ENCODE measurements at places on chromosomes 7 and 10. TPM values are rescaled to one million over a fixed set of nuclear protein-coding genes. Genes with fewer than 3 reads are reported as not detected.
A peak's percentile ranks its signal among the peaks of the same experiment; 100 is the strongest.

GRCh38 chr7:5532536-5533335 is 109.1 kb upstream of the TNRC18 start:
- no peaks in the 10 kb centered on the region for H3K27me3 ChIP-seq
- no peak overlapping the region for H3K27ac ChIP-seq
- no peak for DNase-seq

GRCh38 chr10:88347597-88348304 is 235.4 kb downstream of the RNLS start:
- no peak for DNase-seq
- no peak overlapping the region for H3K4me3 ChIP-seq
- no peaks in the 10 kb centered on the region for H3K36me3 ChIP-seq
- H3K4me1 ChIP-seq, result no peaks in the 10 kb centered on the region
- no peak overlapping the region for H3K27ac ChIP-seq
- no peaks in the 10 kb centered on the region for H3K27me3 ChIP-seq

GRCh38 chr10:51300617-51301304 is 226.5 kb downstream of the PRKG1 start:
- H3K27me3 ChIP-seq, result no peaks in the 10 kb centered on the region
- no peaks in the 10 kb centered on the region for H3K36me3 ChIP-seq
- no peak for DNase-seq
- no peak overlapping the region for H3K4me3 ChIP-seq

DNA sequence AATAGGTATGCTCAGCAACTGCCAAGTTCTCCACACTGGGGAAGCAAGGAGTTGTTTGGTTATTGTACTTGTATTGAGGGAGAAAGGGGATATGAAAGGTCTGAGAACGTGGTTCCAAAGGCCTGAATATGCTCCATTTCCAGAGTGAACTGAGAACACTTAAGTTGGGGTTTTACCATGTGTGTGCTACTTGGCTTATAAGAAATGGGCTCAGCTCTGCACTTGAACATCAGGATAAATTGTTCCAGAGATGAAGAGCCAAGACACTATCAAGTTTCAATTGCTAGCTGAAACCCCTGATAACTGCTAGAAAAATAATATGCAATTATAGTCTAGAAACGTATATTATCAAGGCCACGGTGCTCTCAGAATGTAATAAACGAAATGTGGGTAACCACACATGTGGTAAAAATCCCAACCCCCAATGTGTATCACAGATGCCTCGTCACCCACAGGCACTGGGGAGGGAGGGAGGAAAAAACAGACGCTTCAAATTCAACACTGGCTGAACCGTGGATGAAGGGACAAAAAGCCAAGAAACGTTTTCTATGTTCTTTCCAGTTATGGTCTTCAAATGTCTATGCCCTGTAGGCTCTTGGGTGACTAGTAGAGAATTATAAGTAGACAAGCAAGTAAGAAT is 16.3 kb downstream of the ELMO1 start:
- H3K27ac ChIP-seq, result no peak overlapping the region
- no peak overlapping the region for H3K4me3 ChIP-seq
- no peaks in the 10 kb centered on the region for H3K4me1 ChIP-seq
- no peaks in the 10 kb centered on the region for H3K36me3 ChIP-seq
- no peaks in the 10 kb centered on the region for H3K27me3 ChIP-seq

Gene MRC1
- total RNA-seq, result not detected

- H3K4me1 ChIP-seq, result no peaks in the 10 kb centered on the region
- H3K36me3 ChIP-seq, result no peaks in the 10 kb centered on the region
- H3K27ac ChIP-seq, result no peak overlapping the region
- no peak overlapping the region for H3K4me3 ChIP-seq
Observed at GRCh38 chr10:30598105-30598776, 31.3 kb downstream of the LYZL2 start.

GRCh38 chr7:34486371-34486770 is 171.6 kb upstream of the NPSR1 start:
- no peak overlapping the region for H3K27ac ChIP-seq
- no peaks in the 10 kb centered on the region for H3K4me1 ChIP-seq
- peaks cover 6% of the 10 kb centered on the region for H3K27me3 ChIP-seq
- H3K36me3 ChIP-seq, result no peaks in the 10 kb centered on the region

Gene CPVL
- total RNA-seq, result 14.7 TPM

DNA sequence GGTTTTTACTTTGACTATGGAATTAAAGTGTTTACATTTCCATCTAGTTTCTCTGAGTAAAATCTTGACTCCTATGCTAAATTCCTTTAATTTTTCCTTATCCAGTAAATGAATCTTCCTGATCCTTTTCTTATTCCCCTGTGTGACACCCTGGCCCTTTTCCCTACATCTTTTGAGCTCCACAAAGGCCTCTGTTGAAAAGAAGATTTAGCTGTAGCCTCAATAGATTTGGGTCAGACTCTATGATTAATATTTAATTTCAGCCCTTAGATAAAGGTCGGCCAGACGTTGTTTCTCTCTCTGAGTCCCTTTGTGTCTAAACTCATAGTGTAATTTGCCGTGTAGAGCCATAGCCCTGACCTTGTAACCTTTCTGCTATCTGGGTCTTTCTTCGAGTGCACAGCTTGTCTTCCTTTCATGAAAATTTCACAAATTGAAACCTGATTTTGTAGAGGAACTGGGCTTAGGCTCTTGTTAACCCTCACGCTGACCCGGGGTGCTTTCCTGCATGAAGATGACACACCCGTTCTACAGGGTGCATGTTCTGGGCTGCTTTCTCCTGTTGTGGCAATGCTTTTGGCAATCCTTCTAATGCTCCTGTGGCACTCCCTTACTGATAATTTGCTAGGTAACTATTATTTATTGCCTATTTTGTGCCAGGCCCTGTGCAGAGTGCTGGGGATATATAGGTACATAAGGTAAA is 21.2 kb downstream of the LSMEM1 start:
- H3K4me1 ChIP-seq, result no peaks in the 10 kb centered on the region
- H3K27ac ChIP-seq, result no peak overlapping the region
- no peaks in the 10 kb centered on the region for H3K36me3 ChIP-seq
- H3K27me3 ChIP-seq, result no peaks in the 10 kb centered on the region

GRCh38 chr10:100291356-100291755 is 4.9 kb upstream of the BLOC1S2 start:
- no peaks in the 10 kb centered on the region for H3K36me3 ChIP-seq
- H3K27ac ChIP-seq, result no peak overlapping the region

DNA sequence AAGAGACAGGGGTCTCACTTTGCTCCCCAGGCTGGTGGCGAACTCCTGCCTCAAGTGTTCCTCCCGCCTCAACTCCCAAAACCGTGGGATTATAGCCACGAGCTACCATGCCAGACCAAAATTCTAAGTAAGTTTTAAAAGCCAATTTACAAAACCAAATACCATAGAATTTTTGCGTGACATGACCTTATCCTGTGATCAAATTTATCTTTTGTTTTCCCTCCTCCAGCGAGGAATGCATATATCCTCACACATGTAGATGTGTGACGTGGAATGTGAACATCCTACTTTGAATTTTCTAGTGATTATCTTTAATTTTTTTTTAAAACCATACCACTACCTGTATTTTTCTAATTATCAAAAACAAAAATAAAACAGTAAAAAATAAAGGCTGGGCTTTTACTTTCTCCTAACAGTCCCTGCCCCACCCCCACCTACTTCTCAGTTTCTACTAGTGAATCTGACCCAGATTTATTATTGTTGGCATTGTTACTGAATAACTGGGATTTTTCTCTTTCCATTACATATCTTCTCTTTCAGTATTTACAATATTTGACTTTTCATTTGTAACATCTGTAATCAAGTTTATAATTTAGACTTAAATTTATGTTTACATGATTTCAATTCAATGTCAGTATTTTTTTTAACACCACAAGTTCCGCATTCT is 26.0 kb downstream of the CYTH3 start:
- H3K27ac ChIP-seq, result no peak overlapping the region
- no peak for DNase-seq
- H3K36me3 ChIP-seq, result no peaks in the 10 kb centered on the region
- H3K4me1 ChIP-seq, result peaks cover 11% of the 10 kb centered on the region

DNA sequence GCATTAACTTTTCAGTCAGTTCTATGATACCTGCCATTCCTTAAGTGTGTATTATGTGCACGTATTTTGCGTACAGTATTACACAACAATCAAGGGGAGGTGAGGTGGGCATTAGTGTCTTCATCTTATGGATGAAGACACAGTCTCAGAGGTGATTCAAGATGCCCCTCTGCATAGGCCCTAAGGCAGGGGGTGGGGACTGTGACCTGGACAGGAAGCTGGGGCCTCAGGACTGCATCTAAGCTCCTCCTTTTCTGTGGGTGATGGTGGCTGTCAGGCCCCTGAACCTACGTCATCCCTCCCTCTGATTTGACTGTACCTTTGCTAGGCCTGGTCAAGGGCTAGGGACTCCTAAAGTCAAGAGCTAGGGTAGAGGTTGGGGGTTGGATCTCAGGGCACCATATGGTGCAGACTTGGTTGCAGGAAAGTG is 38.9 kb downstream of the HK1 start:
- H3K36me3 ChIP-seq, result no peaks in the 10 kb centered on the region
- no peak for DNase-seq
- H3K4me1 ChIP-seq, result peaks cover 39% of the 10 kb centered on the region
- peak overlapping the region; percentile 89 for H3K4me3 ChIP-seq

Gene RNF148
- total RNA-seq, result 2.0 TPM

Gene EPHA1
- 46.4 TPM for total RNA-seq

DNA sequence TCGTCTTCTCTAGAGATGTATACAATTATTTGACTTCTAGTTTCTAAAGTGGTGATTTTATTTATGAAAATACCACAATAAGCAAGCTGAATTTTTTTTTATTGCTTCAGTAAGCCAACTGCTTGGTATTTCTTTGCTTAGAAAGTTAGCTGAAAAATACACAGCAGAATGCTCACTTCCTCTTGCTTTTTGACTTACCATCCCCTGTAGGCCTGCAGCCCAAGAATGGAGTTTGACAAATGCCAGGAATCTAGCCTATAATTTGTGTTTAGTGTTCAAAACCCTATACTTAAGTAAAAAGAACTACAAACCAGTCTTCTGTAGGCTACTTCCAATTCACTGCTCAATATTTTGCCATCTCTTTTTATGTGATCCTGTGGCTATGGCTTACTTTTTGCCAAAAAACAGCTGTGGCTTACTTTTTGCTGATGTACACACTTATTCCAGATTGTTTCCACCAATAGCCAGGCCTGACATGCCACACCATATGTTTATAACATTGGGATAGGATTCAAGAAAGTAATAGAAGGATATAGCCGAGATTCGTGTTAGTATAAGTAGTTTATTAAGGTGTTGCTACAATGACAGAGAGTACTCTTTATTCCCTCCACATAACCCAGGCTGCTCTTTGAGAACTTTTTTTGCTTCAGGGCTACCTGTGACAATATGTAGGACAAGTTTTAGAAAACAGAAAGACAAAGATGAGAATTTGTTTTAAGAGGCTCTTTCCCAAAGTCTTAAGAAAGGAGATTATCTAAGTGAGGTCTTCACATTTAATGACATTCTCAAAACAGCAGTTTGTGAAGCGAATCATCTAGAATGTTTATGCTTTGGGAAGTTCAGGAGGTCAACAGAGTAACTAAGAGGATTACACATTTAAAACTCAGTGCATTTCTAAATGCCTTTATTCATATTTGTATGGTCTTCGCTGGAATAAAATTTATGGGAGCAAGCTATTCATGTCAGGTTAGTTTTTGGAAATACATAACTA is 263.9 kb upstream of the FZD1 start:
- no peaks in the 10 kb centered on the region for H3K27me3 ChIP-seq
- peaks cover 6% of the 10 kb centered on the region for H3K4me1 ChIP-seq
- DNase-seq, result peak; percentile 39
- no peak overlapping the region for H3K4me3 ChIP-seq
- H3K36me3 ChIP-seq, result no peaks in the 10 kb centered on the region

- peaks cover 47% of the 10 kb centered on the region for H3K27me3 ChIP-seq
- no peak overlapping the region for H3K27ac ChIP-seq
- H3K36me3 ChIP-seq, result no peaks in the 10 kb centered on the region
Observed at GRCh38 chr7:39453743-39454355, 112.4 kb upstream of the YAE1 start.

Gene ABCC2
- 2.4 TPM for total RNA-seq

GRCh38 chr7:14691034-14691433 is 211.5 kb downstream of the DGKB start:
- no peaks in the 10 kb centered on the region for H3K36me3 ChIP-seq
- no peaks in the 10 kb centered on the region for H3K27me3 ChIP-seq
- H3K4me1 ChIP-seq, result no peaks in the 10 kb centered on the region
- no peak overlapping the region for H3K27ac ChIP-seq

GRCh38 chr7:44307301-44307900 is 18.0 kb downstream of the CAMK2B start:
- H3K36me3 ChIP-seq, result no peaks in the 10 kb centered on the region
- H3K27me3 ChIP-seq, result no peaks in the 10 kb centered on the region
- peak; percentile 71 for DNase-seq
- H3K4me3 ChIP-seq, result no peak overlapping the region
- 0 out of 2 replicates have a peak, but pooled peaks cover 2% of the 10 kb centered on the region for H3K4me1 ChIP-seq

GRCh38 chr7:92336662-92337340 is 91.0 kb downstream of the ANKIB1 start:
- DNase-seq, result no peak
- no peak overlapping the region for H3K4me3 ChIP-seq
- no peaks in the 10 kb centered on the region for H3K27me3 ChIP-seq
- H3K4me1 ChIP-seq, result no peaks in the 10 kb centered on the region
- H3K36me3 ChIP-seq, result no peaks in the 10 kb centered on the region
- H3K27ac ChIP-seq, result no peak overlapping the region

DNA sequence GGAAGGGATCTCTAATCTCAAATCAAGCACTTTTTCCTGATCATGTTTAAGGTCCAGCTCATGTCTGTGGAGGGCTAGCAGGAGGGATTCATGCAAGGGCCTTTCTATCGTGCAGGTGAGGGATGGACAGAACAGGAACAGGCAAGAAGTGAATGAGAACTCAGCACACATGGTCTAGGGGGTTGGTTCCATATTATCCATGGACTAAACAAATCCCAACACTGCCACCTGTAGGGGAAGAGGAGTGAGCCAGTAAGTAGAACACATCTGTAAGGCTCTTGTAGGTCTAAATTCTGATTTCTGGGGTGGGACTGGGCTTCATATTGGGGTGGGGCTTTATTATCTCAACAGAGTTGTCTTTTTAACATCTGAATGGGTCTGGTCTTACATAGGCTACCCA is 138.0 kb upstream of the TARP start:
- peak; percentile 32 for DNase-seq
- H3K4me3 ChIP-seq, result no peak overlapping the region
- H3K36me3 ChIP-seq, result no peaks in the 10 kb centered on the region
- H3K4me1 ChIP-seq, result no peaks in the 10 kb centered on the region
- no peaks in the 10 kb centered on the region for H3K27me3 ChIP-seq

DNA sequence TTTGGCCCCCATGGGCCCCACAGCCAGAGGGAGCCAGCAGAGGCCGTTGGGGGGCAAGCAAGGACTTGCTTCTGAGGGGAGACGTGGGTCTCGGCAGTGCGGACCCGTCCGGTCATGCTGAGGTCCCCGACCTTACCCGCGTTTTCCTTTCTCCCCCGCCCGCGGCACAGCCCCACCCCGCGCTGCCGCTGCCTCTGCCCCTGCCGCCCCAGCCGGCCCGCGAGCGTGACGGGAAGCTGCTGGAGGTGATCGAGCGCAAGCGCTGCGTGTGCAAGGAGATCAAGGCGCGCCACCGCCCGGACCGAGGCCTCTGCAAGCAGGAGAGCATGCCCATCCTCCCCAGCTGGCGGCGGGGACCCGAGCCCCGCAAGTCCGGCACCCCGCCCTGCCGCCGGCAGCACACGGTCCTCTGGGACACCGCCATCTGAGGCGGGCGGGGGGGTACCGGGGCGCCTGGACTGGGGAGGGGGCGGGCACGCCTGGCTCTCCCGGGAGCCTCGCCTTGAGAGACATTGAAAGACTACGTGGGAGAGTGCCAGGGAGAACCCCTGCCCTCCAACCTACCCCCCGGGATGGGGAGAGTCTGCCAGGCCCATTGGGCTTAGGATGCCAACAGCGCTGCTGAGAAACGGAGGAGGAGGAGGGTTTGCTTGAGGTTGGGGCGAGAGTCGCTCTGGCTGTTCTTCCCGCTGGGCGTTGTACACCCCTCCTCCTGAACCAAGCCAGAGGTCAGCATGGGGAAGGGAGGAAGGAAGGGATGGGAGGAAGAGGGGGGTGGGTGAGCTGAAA is 9.9 kb downstream of the NYAP1 start:
- peak overlapping the region; percentile 21 for H3K4me3 ChIP-seq
- no peaks in the 10 kb centered on the region for H3K27me3 ChIP-seq
- no peak overlapping the region for H3K27ac ChIP-seq
- no peaks in the 10 kb centered on the region for H3K36me3 ChIP-seq
- DNase-seq, result no peak

Measured in PC-3 (cell line).